ENCODE measurements at places on chromosomes 6 and 20.

GRCh38 chr6:144372116-144372515 lies 87.0 kb downstream of the UTRN start:
- no peak for DNase-seq

- DNase-seq, result no peak
Measured at GRCh38 chr20:10705801-10706459, 32.1 kb upstream of the JAG1 start.

GRCh38 chr6:16244869-16245451 lies 6.6 kb downstream of the GMPR start:
- no peak for DNase-seq

- DNase-seq, result no peak
Measured at GRCh38 chr6:168676552-168677322, 235.8 kb downstream of the SMOC2 start.

- no peak for DNase-seq
Measured at GRCh38 chr20:62777528-62777830, 18.8 kb upstream of the MRGBP start.

DNA sequence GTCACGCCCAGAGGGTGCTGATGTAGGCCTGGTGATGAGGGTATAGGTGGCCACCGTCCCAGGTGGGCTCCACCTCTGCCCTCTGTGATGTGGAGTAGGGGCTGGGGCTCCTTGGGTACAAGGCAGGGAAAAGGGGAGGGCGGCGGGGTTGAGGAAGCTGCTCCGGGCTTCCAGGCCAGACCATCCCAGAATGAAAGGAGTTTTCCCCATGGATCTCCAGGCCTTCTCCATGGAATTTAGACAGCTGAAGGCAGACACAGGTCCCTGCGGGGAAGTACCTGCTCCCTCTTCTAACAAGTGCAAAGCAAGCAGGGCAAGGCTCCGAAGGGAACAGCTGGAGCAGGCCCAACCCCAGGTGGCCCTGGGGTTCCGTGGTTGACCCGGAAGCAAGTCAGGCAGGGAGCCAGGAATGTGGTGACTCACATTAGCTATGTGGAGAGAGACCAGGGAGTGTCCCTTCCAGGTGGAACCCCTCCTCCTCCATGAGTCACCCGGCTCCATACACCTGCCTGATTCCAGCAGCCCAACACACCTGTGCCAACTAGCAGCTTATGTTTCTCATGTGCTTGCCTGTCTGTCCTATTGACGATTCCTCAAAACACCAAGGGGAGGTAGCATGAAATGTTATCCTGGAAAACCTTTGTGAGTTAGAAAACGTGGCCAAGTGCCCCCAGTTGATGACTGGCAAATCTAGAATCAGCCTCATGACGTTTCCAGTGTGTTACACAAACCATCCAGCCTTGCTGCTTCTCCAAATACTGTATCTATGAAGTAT lies 59.7 kb upstream of the SNX9 start:
- no peak for DNase-seq

- DNase-seq, result no peak
Measured at GRCh38 chr6:98942263-98942803, 5.4 kb downstream of the FBXL4 start.

DNA sequence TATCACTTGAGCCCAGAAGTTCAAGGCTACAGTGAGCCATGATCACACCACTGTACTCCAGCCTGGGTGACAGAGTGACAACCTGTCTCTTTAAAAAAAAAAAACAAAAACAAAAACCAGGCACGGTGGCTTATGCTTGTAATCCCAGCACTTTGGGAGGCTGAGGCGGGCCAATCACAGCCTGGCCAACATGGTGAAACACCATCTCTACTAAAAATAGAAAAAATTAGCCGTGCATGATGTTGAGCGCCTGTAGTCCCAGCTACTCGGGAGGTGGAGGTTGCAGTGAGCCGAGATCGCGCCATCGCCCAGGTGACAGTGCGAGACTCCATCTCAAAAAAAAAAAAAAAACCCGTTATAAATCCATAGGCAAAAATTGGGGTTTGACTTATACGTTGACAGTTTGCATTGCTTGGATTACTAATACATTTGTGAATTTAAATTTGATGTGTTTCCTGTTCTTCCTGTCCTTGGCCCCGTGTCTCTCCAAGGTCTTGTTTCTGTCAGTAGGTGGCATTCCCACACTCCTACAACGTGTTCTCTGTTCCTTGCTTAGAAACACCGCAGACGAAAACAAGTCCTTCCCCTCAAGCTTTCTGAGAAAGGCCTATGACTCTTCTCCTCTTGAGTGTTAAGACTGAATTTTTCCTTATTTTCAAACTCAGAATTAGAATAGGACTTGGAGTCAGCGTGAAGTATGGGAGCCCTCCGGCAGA lies 147.0 kb downstream of the DTNBP1 start:
- no peak for DNase-seq

GRCh38 chr6:107292715-107293271 lies 166.6 kb downstream of the PDSS2 start:
- no peak for DNase-seq

- DNase-seq, result no peak
Measured at GRCh38 chr6:147201885-147202515, 2.2 kb upstream of the STXBP5 start.

DNA sequence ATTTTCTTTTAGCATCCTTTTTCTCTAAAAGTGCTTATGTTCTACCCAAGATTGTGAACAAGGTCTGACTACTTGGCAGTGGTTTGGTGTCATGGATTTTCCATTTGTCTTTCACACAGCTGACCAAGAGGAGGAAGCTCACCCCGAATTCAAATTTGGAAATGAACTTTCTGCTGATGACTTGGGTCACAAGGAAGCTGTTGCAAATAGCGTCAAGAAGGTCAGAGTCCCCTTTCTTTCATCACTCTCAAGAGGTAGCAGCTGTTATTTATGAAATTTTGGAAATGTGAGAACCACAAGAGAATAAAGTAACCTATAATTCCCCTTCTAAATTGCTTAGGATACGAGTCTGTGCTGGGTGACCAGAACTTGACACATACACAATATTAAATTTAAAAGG lies 113.0 kb upstream of the LAMP5 start:
- DNase-seq, result no peak

DNA sequence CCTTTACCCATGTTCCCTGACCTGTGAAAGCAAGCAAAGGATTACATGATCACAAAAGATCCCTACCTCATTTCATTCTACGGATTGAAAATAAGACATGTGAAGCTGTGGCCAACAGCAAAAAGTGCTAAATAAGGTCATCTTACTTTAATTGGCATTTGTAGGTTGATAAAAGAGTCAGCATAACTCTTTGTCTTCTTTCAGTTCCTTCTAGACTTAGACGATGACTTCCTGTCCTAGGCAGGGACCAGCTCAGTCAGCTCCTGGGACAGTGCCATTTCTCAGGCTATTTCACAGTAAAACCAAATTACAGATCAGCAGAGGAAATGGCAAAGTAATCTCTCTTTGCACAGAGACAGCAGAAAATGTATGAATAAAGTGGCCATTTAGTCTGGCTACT lies 480.7 kb downstream of the RFPL4B start:
- no peak for DNase-seq

DNA sequence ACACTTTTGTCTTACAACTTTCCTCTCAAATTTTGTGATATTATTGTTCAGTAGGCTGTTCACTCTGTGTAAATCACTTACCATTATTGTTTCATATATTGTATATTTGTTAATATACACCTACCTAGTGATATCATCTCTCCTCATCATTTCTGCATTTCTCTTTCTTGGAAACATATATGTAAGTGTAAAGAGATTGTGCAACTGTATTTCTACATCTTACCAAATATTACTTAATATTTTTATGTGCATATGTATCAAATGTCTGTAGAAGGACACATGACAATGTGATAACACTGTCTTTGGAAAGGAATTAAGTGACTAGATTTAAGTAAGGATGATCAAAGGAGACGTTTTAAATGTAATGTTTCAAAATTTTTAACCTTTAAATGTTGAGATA lies 30.2 kb downstream of the ZNF322 start:
- no peak for DNase-seq

DNA sequence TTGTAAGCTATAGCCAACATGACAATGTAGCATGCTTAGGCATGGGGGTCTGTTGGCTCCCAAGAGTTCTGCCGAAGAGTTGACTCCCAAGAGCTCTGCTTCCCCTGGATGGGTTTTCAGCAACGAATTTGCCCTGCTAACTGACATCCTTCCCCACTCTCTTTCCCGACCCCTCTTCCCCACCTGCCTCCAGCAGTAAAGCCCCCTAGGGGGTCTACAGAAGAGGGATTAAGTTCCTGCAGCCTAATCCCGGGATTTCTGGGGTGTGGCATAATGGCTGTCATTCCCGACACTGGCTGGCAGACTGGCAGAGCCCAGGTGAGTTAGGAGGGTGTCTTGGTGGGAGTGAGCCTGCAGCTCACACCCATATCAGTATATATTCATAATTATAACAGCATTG lies 121.0 kb upstream of the ZNF184 start:
- DNase-seq, result no peak

DNA sequence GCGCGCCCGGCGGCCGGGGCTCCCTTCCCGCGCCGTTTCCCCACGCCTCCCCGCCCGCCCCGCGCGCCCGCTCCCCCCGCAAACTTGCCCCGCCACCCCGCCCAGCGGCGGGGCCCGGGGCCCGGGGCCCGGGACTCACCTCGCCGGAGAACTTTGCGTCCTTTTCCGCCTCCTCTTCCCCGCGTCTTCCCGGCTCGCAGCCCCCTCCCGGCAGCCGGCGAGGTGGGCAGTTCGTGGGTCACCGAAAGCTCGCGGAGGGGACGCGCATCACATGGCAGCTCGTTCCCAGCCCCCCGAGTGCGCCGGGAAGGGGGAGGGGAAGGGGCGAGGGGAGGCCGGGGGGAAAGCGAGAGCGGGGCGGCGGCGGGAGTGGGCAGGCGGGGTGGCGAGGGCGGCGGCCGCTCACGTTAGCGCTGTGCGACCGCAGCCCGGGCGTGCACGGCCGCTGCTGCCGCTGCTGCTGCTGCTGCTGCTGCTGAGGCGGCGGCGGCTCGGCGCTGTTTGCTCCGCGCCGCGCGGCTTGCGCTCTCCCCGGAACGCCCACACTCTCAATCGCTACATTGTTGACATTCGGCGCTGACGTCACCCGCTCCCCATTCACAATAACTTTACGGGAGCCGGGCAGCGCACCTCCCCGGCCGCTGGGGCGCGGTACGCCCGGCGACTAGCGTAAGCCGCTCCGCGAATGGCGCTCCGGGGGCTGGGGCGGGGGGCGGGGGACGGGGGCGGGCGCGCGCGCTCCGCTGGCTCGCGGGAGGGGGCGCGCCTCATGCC lies at the start of gene BACH2:
TSS of gene BACH2 (minus strand) at position 503 of the 774 bp plus-strand sequence. CDS start 287,999 bp downstream, outside the sequence.
- DNase-seq, result peak; percentile 88

- DNase-seq, result no peak
Measured at GRCh38 chr20:32421290-32421689, 63.2 kb downstream of the ASXL1 start.

All from stimulated activated CD8-positive, alpha-beta memory T cell treated with anti-CD3 and anti-CD28 coated beads, Interleukin-4, amount 100 ng/mL, for 1 hour (primary cell).